Stimulated activated CD8-positive, alpha-beta memory T cell treated with anti-CD3 and anti-CD28 coated beads, Interleukin-2, amount 100 ng/mL, for 1 hour (primary cell): ENCODE measurements at places on chromosomes 7 and 10.

DNA sequence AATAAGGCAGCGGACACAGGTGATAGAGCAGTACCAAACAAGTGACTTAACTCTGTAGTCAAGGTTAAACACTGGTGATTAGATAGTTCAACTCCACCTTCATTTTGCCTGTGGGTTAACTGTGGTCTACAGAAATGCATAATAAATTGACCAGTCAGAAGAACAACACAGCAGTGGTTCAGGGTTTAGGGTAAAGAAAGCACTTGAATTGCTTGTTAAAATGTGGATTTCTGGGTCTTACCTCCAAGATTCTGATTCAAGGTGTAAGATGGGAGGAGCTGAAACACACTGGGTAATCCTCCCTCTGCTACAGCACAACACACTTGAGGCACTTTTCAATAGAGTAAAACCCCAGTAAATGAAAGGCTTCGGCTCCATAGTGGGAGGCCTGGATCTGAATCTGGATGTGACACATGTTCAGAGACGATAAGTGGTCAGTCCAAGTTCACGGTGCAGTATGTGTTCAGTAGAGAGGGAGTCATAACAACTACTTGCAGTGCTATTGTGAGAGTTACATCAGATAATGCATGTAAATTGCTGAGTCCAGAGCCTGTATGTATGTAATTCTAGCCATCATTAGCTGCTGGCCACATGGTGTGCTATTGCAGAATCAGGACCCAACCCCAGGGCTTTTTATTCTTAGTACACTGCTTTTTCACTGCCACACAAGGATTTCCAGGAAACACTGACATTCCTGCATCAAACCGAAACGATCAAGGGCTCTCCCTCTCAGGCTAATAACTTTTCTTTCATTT, 141.7 kb downstream of the SORCS1 start:
- DNase-seq: no peak

GRCh38 chr10:49282306-49282705, 16.7 kb upstream of the C10orf71 start:
- DNase-seq: no peak

GRCh38 chr7:41880107-41880506, 177.2 kb upstream of the INHBA start:
- DNase-seq: no peak

GRCh38 chr7:80488406-80488805, 23.5 kb downstream of the GNAT3 start:
- DNase-seq: no peak

- DNase-seq: no peak
Observed at GRCh38 chr10:36170943-36171501, 528.9 kb upstream of the FZD8 start.

GRCh38 chr7:130268463-130269317, 2.0 kb downstream of the CPA2 start:
- DNase-seq: no peak

DNA sequence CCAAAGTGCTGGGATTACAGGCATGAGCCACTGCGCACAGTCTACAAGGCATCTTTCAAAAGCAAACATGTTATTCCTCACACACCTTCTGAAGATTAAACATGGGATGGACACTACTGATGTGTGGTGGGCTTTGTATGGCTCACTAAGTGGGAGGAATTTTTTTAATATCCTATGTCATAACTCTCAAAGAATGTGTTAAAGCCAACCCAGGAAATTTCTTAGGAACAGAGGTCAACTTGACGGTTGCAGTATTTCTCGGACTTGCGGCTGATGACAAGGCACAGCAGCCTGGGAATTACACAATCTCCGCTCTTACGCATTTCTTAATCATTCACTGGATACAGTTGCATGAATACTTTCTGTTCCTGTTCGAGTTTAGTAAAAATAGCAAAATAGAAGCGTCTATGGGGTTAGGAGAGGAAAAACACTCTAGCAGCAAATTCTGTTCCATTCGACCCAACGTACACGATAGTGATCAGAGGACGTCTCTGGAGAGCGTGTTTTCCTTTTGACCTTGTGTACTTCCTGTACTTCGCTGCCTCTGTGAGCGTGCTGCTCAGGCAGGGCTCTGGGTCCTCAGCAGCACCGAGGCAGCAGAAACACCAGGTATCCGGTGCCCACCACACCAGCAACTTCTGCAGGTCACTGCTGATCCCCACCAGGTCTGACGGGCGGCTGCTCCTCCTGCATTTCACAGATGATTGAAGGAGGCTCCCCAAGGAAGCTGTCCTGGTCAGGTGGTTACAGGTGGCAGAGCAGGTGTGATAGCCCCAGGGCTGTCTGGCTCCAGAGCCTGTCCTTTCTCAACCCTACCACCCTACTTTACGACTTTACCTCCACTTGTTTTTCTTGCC, 26.4 kb upstream of the SRGN start:
- DNase-seq: no peak

GRCh38 chr7:25908154-25908949, 243.6 kb upstream of the NFE2L3 start:
- no peak for DNase-seq

DNA sequence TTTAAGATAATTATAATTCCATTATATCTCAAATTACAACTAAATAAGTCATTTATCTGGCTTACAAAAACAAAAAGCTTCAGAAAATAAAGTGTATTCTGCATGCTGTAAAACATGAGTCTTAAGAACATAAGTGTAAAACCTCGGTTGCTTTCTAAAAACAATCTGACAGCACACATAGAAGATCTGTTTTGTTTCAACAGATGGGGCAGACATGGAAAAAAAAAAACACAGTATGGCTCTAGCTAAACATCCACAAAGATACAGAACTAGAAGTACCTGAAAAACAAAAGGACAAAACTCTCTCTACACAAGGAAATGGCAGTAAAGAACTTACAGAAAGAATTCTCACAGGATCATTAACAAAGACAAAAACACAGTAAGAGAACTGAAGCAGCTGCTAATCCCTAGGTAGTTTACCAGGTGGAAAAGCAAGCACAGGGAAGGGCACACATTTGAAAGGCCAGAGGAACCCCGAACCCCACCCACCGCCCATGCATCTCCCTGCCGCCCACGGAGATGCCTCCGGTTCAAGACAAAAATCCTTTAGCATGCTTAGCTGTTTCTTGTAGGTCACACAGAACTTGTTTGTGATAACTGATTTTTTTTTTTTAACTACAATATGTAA, 42.5 kb downstream of the DLD start:
- no peak for DNase-seq

DNA sequence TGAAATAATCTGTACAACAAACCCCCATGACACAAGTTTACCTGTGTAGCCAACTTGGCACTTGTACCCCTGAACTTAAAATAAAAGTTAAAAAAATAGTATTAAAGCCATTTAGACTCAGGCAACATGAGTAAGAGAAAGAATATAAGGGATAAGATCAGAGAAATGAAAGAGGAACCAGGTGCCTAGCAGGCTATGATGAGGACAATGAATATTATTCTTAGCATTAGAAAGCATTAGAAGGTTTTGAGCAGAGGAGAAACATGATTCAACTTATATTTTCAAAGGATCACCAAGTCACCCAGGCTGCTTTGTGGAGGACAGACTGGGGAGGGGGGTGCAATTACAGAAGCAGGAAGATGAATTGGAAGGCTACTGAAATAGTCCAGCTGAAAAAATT, 48.1 kb upstream of the TES start:
- no peak for DNase-seq

- DNase-seq: no peak
Observed at GRCh38 chr7:77802557-77803405, 4.2 kb downstream of the PHTF2 start.

- DNase-seq: no peak
Observed at GRCh38 chr7:40232242-40232893, 97.6 kb downstream of the SUGCT start.

DNA sequence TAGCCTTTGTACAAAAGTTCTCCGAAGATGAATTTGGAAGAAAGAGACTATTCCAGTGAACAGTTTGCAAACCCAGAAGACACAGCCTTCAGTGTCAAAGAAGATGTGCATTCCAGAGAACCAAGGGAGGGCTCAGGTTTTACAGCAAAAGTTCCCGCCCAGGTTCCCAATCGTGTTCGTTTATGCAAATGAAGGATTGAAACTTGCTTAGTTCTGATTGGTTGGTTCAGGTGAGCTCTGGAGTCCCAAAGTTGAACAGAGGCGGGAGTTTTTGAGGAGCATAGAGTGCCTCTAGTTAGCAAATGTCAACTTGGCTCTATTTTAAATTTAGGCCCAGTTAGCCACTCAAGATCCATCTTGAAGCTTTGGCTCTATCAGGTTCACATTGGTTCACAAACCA, 51.3 kb downstream of the TMEM270 start:
- no peak for DNase-seq

GRCh38 chr10:83806717-83807116, 332.6 kb upstream of the GHITM start:
- no peak for DNase-seq

- no peak for DNase-seq
Observed at GRCh38 chr10:46304062-46304461, 17.3 kb downstream of the ANTXRL start.

- no peak for DNase-seq
Observed at GRCh38 chr7:50273301-50273700, 31.2 kb upstream of the IKZF1 start.

DNA sequence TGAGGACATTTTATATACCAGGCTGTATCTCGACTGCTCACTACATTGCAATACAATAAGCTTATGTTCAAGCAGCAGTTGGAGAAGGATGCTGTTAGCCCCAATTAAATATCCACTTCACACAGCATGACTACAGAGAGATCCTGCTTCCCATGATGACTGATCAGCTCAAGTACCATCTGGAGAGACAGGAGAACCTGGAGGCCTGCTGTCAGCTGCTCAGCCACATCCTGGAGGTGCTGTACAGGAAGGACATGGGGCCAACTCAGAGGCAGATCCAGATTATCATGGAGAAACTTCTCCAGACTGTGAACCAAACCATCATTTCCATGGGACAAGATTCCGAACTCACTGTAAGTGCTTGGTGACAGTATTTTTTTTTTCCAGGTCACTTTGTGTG, 22.5 kb downstream of the RNF133 start:
- no peak for DNase-seq

GRCh38 chr7:4835398-4836205, 26.2 kb downstream of the PAPOLB start:
- DNase-seq: no peak

DNA sequence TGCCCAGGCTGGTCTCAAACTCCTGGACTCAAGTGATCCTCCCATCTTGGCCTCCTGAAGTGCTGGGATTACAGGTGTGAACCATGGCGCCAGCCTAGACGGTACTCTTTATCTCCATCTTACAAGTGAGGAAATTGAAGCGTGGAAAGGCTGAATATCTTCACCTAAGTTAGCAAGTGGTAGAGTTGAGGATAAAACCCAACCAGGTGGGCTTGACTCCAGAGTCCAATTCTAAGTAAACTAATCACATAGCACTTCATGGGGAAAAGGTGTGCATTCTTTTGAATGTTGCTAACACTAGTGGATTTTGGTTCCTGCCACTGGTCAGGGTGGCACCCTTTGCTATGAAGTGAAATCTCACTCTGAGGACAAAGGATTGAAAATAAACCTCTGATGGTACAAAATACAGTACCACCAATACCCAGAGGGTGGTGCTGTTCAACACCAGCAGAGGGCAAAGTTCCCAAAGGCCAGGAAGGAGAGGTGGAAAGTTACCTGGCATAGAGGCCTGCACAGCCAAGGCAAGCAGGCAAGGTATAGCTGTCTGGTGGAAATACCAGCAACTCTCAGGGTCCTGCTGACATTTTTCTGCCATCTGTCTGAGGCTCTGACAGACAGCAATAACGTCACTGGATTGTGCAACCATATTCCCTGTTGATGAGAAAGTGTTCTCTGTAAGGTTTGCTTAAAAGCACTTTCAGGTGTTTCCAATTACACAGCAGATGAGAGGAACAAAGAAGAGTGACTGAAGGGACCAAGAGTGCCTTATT, 17.6 kb downstream of the ZDHHC16 start:
- DNase-seq: no peak

DNA sequence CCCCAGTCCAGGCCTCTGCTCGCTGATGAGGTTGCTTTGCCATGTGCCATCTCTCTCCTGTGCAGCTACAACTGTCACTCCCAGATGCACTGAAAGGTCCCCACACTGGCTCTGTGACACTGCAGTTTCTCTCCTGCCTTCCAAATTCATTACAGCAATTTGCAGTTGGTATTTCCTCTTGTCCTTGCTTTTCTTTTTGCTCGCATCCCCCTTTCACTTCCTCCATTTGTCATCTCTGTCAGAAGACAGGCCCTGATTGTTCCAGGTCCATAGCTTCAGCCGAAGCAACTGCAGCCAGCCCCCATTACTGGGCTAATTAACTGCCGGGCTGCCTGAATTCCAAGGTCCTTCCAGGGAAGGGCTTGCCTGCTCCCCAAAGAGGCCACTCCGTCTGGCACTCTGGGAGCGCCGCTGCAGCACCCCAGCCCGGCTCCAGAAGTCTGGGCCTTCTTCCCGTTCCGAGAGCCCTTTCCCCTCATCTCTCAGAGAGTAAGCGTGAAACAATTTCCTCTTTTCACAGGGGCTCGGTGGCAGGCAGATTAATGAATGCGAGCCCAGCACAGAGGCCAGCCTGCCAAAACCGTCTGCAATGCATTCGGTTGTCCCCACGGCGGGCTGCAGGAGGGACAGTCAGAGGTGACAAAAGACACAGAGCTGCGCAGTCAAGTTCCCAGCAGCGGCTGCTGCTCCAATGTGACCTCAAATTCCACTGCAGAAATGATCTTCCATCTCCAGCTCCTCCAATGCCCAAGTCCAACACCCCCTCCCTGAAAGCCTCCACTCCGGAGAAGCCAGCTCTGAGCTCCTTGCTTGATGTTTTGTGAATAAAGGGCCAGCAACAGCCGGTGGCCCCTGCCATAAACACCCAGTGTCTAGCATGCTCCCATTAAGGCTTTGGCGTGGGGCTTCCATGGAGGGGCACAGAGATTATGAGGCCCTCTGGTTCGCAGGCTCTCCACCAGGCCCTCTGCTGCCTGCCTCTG, 279.4 kb upstream of the HABP2 start:
- no peak for DNase-seq

DNA sequence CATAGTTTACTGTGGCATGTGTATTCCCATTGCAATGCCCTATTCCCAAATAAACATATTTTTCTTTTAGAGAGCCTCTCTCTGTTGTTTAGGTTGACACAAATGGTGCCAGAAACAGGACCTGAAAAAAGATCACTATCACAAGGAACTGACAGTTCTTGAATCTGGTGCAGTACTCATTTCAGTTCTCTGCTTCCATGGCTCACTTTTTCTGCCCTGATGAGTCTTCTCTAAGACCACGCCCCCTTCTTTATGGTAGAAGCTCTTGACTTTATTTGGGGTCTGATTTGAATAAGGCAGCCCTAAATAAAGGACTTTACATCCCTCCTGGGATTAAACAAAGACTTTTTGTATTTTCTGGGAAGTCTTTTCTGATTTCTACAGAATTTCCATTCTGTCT, 3.5 kb upstream of the CCDC126 start:
- no peak for DNase-seq

GRCh38 chr7:92650391-92650790, 60.2 kb upstream of the FAM133B start:
- DNase-seq: no peak

DNA sequence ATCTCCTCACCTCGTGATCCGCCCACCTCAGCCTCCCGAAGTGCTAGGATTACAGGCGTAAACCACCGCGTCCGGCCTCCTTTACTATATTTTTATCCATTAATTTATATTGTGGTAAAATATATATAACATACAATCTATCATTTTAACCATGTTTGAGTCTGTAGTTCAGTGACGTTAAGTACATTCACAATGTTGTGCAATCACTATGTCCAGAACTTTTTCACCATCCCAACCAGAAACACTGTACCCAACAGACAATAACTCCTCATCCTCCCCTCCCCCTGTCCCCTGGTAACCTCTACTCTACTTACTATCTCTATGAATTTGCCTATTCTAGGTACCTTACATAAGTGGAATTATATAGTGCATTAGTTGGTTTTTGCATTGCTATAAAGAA, 297.5 kb upstream of the GALNT17 start:
- DNase-seq: no peak

GRCh38 chr10:33703501-33704213, 369.2 kb upstream of the NRP1 start:
- no peak for DNase-seq
